ENCODE measurements at places on chromosomes 6 and 20.

- no peak for DNase-seq
These were observed 2.7 kb downstream of the MYT1 start for GRCh38 chr20:64166721-64167615.

DNA sequence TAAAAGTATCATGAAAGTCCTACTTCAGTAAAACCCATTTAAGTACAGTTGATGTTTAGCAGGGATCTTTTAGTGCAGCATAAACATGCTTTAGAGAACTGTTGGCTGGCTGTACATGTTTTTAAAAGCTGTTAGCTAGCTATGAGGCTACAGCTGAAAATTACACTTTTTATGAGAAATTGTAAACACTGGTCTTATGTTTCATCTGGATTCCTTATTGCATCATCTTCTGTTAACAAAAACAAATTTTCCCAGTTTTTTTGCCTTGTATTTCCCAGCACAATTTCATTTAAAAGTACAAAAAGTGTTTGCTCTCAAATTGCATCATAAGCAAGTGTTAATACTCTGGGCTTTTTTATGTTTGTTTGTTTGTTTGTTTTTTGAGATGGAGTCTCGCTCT lies 18.3 kb upstream of the HLA-E start:
- no peak for DNase-seq

DNA sequence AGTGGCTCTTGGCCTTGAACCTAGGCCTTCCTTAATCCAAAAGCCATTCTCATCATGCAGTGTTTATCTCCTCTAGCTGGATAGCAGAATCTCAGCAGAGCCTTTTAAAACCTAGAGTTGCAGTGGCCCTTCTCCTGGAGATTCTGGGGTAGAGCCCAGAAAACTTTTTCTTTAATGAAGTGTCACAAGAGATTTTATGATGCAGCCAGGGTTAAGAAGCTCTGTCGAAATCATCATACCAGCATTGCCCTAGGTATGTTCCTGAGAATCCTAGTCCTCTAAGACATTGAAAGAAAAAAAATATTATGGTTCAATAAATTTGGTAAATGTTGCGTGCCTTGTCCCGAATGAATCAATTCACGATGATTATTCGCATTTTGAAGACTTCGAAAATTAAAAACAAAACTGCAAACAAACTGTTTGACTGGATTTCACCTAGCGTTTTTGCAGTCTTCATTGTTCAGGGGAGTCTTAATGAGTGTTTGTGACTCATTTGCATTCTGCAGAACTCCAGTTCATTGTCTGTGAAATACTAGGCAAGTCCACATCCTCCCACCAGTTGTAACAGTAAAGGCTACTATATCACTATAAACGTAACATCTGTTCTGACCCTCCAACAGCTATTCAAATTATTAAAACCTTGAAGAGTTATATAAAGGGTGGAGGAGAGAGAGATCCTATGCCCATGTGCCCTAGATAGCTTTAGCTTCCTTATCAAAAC lies 198.6 kb downstream of the UST start:
- DNase-seq: no peak

DNA sequence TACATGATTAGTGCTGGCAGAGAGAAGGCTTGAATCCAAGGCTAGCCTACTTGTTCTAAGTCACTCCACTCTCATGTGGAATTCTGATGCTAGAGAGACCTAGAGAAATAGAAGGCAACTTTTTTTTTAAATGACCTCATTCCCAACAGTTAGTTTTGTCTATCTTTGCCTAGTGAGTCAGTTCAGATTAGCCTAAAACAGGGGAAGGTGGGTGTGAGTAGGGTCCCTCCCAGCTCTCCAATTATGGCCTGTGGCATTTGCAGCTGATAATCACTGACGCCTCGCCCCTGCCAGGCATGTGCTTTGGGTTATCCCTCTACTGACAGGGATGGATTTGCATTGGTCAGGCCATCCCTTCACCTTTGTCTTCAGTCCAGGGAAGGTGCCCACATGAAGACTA lies 13.6 kb downstream of the TXLNB start:
- DNase-seq: no peak

- DNase-seq: no peak
These were observed 475.2 kb upstream of the MARCKS start for GRCh38 chr6:113381959-113382358.

DNA sequence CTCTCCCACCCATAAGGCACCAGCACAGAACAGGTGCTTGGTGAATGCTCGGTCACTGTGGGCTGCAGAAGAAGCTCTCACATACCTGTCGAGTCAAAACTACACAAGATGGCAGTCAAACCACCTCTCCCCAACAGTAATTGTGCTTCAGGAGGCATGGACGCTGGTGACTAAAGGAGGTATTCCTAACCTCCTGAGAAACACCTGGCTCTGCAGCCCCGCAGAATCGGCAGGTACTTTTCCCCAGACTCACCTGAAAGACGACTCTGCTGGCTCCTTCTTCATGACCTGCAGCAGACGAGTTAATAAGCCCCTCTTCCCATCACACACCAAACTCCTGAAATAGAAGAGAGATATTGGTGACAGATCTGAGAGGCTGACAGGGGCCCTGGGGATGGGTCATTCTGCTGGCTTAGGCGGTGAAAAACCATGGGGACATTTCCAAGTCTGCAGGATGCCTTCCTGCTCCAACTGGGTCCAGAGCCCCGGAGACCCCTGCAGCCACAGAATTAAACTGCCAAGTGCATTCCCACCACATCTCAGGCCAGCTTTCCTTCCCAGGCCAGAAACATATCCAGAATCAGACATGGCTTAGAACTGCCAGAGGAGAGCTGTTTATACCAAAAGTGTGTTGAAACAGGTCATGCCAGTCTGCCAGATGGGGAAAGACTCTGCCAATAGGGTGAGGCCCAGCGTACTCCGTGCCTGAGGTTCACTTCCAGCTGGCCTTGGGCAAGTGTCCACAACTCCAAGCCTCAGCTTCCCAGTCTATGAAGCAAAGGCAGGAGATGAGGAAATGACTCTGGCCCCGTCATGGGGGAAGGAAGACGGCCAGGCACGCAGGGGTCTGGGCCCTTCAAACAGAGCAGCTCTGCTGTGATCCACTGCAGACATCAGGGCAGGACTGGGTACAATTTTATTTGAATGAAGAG lies 53.0 kb downstream of the MYH7B start:
- no peak for DNase-seq

GRCh38 chr6:34791164-34791700 lies 651 bp upstream of the BLTP3A start:
- DNase-seq: no peak

GRCh38 chr6:116015983-116016382 lies 44.7 kb downstream of the FRK start:
- no peak for DNase-seq

GRCh38 chr6:109480993-109481480 lies 2.0 kb downstream of the ZBTB24 start:
- no peak for DNase-seq

DNA sequence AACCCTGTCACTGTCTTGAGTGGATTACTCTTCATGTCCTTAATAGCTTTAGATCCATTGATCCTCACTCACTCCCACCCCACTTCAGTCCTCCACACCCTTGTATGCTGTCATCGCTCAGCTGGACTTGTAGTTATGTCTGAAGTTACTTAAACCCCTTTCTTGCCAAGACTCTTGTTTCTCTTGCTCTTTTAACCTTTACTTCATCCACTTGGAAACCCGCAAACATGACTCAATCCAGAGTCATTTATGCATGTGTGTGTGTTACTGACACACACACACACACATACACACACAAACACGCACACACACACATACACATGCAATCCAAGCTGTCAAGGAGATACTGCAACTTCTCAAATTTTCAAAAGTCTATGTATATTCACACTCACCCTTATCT lies 341.8 kb downstream of the SYNE1 start:
- DNase-seq: no peak

GRCh38 chr20:2746636-2747265 lies 53.7 kb downstream of the CPXM1 start:
- DNase-seq: no peak

DNA sequence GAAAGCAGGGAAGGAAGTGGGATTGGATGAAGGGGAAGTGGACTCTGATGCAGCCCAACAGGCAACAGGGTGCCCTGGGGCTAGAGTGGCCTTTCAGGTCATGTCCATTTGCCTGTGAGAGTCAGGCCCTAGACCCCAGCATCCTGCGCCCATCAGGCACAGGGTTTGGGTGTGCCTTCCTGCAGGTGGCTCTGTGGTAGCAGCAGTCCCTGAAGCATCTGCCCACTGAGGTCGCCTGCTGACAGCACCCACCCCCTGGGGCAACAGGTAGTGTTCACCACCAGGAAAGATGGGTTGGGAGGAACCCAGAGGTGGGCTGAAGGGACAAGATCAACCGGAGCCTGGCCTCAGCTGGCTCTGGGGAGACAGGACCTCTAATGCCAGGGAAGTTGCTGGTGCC lies 3.6 kb downstream of the PACSIN1 start:
- no peak for DNase-seq

DNA sequence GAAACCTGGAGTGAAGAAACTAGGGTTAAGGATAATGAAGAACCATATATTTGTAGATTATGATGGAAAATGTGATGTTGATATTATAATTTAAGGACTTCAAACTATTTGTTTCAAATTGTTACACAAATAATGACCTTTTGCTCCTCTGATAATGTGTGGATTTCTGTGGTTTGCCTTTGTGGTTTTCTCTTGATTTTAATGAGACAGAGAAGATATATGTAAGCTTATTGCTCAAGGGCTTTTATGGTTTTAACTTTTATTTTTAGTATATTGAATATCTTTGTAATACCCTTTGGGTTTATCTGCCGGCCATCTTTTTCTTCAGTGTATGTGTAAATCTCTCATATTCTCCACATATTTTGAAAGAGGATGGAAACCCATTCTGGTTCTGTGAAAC lies 362.3 kb downstream of the RIMS1 start:
- DNase-seq: no peak

- DNase-seq: no peak
These were observed 32.8 kb downstream of the DYNLT1 start for GRCh38 chr6:158611541-158612370.

GRCh38 chr6:53026526-53026925 lies 31.4 kb upstream of the GSTA4 start:
- no peak for DNase-seq

DNA sequence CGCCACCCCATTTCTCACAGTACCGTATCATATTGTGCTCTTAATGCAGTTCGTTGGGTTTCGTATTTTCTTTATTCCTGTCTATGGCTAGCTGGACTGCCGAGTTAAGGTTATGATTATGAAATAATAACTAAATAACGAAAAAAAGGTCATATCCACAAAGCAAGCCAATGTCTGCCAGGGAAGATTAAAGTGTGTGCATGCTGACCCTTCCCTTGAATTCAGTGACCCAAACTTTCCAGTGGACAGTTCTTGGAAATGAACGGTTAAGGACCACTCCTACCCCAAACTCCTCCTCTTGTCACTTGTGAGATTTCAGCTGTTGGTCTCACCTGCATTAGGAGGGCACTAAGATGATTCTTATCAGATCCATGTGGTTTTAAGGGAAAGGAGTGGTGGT lies 171.6 kb downstream of the ZNF217 start:
- DNase-seq: no peak

DNA sequence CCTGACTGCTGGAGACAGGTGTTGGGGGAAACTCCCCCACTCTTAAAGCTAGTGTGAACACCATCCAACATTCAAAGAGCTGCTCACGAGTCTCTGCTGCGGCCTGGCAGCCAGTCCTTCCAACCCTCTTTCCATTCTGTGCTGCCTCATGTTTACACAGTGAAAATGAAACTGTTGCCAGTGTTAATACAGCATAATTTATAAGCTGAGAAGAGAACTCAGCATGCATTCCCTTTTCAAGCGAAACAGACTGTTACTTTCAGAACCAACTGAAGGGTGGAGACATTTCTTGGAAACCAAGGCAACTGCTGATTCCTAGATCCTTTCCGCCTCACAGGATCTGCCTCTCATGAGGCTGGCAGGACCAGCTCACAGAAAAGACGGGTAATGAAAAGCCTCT lies 533.8 kb upstream of the ID4 start:
- no peak for DNase-seq

DNA sequence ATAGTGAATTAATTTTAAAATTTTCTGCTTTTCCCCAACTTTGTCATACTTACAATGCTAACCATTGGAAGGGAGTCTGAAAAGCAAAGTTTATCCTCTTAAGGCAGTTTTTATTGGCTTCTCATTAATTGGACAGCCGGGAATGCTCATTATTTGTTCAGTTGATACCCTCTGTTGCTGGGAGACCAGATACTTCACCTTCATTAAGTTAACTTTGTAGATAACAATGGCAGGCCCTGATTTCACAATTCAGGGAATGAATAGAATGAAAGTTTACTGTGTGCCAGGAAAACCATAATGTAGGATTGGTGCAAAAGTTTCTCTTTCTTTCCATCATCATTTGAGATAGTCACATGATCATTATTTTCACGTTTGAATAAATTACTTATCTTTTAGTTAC lies 49.0 kb downstream of the COL19A1 start:
- DNase-seq: no peak

DNA sequence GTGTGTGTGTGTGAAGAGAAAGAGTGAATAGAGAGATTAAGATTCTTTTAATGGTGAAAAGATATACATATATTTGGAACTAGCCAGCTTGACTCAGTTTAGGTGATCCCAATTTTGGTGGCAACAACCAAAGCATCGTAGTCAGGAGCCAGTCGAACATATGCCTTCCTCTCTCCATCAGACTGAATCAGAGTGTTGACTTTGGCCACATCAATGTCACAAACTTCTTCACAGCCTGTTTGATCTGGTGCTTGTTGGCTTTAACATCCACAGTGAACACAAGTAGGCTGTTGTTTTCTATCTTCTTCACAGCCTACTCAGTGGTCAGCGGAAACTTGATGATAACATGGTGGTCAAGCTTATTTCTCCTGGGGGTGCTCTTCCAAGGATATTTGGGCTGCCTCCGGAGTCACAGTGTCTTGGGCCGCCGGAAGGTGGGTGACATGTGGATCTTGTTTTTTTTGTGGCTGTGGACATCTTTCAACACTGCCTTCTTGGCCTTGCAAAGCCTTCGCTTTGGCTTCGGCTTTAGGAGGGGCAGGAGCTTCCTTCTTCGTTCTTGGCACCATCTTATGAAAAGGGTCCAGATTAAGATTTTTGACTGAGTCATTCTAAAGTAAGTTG lies 3.4 kb downstream of the HLA-F start:
- DNase-seq: peak; percentile 16

GRCh38 chr20:46401478-46401860 lies 4.9 kb downstream of the ELMO2 start:
- DNase-seq: no peak

- DNase-seq: no peak
These were observed 19.1 kb downstream of the ADGRB3 start for GRCh38 chr6:68654134-68654533.
